ENCODE measurements at places on chromosomes 1 and 21. TPM values are rescaled to one million over a fixed set of nuclear protein-coding genes. Genes with fewer than 3 reads are reported as not detected.

GRCh38 chr1:153587314-153587713 is 21.7 kb upstream of the S100A2 start:
- DNase-seq = no peak

GRCh38 chr1:108149796-108150467 is 50.2 kb downstream of the SLC25A24 start:
- no peak for DNase-seq

RORC gene
- total RNA-seq = 1.3 TPM

DNA sequence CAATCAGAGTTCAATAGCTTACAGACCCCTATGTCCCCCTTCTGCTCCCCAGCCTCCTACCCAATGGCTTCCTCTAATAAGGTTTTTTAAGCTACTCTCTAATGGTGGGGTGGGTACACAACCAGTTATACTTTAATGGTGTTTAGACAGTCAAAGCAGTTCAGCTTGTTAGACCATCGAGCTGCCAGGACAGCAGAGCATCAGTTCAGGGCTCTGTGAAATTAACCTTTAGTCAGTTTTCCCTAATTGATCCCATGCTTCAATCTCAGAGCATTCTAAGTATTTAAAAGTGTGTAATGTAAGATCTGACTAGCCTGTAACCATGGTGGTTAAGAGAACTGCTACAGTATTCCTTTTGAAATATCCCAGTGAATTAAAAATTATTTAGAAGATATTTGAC is 107.2 kb upstream of the ZNF644 start:
- no peak for DNase-seq
